ENCODE measurements at places on chromosomes 11 and 22.

DNA sequence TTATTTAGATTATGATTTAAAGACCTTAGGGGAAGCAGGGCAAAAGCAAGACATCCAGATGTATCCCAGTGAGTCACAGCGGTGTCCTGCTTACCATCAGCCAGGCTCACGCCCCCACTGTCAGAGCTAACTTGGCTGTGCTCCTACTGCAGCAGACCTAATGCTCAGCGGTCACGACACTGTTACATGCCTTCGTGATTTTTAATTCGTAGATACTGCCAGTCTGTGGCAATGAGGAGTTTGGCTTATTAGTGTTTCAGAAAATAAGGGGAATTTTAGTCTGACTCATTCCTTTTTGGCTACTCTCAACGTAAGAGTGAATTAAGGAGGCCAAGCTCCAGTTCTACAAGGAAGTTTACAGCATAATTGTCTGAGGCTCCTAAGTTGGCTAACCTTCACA, 22.7 kb downstream of the EFCAB6 start:
- DNase-seq: no peak

- no peak for DNase-seq
Measured at GRCh38 chr11:20617346-20618005, 18.1 kb downstream of the SLC6A5 start.

- DNase-seq: no peak
Measured at GRCh38 chr11:120929664-120930154, 94.2 kb upstream of the TBCEL start.

- DNase-seq: no peak
Measured at GRCh38 chr11:33309118-33309517, 51.9 kb downstream of the HIPK3 start.

DNA sequence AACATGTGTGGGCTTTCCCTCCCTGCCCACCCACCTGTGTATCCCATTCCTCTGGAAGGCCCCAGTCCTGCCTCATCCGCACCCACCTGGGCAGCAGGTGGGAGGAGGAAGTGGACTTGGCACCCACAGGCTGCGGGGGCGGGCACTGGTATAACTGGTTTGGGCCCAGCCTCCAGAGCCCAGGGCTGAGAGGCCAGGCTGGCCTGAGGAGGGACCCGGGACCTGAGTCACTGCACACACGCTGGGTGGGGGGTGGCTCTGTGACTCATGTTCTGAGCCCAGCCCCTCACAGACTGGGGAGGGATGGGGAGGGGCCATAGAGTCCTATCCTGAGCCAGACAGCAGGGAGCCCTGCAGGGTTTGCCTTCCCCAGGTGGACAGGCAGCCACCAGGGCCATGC, 16.7 kb downstream of the PHLDA2 start:
- DNase-seq: no peak

DNA sequence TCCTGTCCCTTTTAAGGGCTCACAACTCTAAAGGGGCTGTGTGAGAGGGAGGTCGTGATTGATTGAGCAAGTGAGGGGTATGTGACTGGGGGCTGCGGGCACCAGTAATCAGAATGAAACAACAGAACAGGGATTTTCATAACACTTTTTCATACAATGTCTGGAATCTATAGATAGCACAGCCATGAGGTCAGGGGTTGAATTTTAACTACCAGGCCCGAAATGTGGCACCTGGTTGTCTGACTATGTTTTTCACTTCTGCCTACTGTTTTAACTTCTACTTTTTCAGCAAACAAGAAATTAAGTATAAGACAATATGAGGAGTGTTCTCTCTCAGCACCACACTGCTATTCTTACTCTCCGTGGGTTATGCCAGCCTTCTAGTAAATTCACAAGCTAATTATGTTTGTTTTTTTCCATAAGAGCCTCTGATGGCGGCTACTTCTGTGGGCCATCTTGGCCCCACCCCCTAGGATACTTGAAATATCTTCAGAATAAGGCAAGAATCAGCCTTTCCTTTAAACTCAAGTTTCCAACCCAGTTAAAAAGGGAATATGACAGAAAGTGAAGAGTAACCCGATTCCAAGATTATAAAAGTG, 552.8 kb upstream of the CHORDC1 start:
- no peak for DNase-seq

- peak; percentile 95 for DNase-seq
Measured at GRCh38 chr11:65416341-65416824, 6.2 kb upstream of the NEAT1 start.

GRCh38 chr11:19660076-19660475, 52.6 kb upstream of the NAV2 start:
- DNase-seq: no peak

DNA sequence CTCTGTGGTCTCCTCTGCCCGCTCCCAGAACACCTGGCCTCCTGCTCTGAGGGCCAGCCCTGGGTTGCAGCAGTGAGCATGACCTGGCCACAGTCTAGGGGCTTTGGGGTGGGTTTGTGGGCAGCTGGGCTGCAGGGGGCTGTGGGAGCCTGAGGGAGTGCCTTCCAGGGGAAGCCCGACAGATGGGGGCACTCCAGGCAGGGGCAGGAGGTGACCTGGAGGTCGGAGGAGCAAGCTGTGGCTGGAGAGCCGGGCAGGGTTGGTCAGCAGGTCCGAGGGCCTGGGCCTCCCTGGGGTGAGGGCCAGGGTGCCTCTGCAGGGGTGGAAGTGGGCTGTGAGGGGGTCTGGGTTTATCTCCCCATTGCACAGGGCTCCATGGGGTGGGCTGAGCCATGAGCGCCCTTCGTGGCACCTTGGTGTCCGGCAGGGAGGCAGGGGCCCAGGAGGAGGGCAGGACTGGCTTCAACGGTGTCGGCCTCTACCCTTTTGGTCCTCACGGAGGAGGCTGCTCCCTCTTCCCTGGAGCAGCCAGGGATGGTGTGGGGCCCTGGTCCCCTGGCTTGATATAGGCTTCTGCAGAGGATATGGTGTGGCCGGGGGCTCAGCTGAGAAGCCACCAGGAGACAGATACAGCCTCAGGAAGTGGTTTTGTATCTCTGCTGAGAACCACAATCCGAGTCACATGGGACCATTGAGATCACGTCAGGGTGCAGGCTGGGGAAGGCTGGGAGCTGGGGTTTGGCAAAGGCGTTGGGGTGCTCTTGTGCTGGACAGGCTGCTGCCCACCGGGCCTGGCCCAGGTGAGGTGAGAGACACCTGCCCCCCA, 22.3 kb downstream of the KCNQ1 start:
- no peak for DNase-seq

GRCh38 chr22:19844377-19845053, 10.2 kb downstream of the GNB1L start:
- peak; percentile 59 for DNase-seq

DNA sequence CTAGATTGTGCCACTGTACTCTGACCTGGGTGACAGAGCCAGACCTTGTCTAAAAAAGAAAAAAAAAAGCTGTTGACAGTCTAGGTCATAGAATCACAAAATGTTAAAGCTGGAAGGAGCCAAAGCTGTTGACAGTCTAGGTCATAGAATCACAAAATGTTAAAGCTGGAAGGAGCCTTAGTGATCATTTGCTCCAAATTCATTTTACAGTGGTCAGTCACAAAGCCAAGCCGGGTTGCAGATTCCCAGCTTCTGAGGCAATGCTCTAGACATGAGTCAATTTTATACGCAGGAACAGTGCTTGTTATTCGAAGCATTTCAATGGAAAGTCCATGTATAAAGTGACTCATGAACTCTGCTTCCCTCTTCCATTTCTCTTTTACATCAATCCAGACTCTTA, 47.4 kb downstream of the SYT13 start:
- no peak for DNase-seq

DNA sequence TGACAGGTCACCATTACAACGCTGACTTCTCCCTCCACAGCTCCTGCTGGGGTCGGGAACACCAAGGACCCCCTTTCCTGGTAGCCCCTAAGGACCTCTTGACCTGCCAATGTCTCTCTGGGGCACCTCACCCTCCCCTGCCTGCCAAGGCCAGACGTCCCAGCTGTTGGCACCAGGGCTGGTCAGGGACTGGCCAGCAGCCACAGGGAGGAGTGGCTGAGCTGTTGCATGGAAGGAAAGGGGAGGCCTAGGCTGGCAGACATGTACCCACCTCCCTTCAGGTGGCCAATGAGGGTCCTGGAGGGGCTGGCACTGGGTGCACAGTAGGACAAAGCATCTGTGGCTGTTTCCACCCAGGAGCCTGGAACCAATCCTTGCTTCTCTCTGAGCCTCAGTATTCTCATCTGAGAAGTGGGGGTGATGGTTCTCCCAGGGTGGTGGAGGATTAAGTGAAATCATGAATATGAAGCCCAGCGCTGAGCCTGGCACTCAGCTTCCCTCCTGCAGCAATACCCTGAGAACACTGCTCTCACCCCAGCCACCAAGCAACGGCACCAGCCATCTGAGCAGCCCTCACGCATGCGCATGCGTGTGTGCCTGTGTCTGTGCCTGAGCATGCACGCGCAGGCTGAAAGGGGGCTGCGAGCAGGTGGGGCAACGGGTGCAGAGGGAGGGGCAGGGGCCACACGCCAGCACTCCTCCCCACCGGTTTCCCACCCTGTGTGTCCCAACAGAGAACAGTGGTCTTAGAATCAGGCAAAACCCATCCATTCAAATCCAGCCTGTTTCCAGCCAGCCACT, 5.9 kb downstream of the KCNJ4 start:
- no peak for DNase-seq

DNA sequence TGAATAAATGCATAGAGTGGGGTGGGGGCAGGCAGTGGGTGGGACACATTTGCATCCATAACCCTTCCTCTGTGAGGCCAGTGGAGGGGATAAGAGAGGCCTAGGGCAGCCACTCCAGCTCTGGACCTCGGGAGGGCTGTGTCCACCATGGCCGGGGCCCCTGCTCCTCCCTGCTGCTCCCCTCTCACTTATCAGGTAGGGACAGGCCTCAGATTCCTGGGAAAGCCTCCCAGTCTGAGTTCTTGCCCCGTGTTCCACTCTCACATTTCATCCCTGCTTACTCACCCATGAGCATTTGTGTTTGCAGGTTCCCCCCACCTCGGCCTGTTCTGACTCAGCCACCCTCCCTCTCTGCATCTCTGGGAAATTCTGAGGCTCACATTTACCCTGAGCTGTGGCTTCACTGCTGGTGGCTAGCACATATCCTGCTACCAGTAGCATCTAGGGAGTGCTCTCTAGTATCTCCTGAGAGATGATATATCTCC, 128.7 kb upstream of the TOP3B start:
- DNase-seq: no peak

DNA sequence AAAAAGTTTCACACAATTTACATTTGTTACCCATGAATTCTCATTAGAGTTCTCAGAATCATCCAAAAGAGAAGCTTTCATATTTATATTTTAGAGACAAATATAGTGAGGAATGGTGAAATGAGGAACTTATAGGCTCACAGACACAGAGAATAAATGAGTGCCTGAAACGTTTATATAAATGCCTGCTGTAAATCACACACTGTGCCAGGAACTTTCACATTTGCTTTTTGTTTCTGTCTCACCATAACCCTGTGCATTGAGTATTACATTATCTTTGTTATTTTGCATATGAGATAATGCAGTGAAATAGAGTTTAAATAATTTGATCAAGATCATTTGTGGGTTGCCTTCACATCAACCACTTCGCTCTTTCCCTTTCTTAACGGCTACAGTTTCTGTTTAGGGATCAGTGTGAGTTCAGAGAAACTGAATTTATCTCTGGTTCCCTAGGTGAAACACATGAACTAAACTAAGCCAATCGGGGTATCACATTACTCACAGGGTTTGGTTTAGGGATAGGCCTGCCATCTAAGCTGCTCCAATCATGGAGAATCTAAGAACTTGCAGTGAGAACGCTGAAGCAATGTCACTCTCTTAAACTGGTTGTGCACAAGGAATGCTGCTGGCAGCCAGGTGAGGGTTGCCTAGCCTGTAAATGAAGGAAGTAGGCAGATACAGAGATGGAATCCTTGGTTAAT, 1339.2 kb upstream of the TENM4 start:
- no peak for DNase-seq

DNA sequence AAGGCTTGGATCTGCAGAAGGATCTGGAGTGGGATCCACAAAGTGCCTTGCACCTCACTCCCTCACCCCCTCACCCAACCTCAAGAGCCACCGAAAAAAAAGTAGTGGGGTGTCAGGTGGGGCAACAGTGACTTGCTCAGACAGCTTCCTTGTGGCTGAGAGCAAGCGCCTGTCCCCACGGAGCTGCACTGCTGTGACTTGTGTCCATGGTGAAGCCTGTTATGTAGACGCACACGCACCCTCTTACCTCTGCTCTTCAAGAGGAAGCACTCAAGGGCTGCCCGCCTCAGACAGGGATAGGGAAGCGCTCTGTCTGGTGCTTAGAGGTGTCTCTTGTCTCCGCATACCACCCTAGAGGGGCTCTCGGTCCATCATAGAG, 1.2 kb downstream of the DRD2 start:
- DNase-seq: no peak

- DNase-seq: peak; percentile 29
Measured at GRCh38 chr22:37232140-37232998, 11.7 kb downstream of the RAC2 start.

- no peak for DNase-seq
Measured at GRCh38 chr22:48483764-48484528, 1343.7 kb downstream of the BRD1 start.

GRCh38 chr11:9681583-9682372, 17.9 kb downstream of the SWAP70 start:
- DNase-seq: no peak

- DNase-seq: no peak
Measured at GRCh38 chr11:119419834-119420492, 3.0 kb downstream of the THY1 start.

- DNase-seq: peak; percentile 30
Measured at GRCh38 chr11:1126491-1126926, 31.2 kb upstream of the MUC5AC start.

DNA sequence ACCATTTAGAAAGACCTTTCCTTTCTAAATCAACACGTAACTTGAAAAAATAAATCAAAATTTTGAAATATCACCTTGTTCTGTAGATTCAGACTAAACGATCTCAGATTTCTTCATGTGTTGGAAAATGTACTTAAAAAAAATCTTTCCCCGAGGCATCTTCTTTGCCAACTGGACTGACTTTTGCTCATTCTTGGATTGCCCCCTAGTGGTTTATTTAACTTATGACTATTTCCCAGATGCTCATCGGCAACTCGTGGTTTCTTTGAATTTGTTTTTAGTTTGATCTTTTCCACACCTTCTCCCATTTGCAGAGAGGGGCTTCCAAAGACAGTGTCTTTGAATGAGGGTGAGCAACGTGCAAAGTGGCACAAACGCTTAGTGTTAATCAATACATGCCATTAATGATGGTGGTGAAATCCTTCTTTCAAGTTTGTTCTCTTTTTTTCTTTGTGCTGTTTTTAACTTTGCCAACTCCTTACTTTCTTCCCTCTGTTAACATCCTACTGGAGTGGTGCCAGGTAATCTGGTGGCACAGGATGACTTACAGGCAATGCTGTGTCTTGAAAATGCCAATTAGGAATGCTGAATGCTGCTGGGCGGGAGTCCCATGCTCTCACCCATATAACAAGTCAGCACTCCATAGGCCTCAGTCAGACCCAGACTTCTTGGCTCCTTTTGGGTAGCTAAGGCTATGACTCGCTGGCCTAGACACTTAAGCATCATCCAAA, 18.3 kb downstream of the PRSS23 start:
- no peak for DNase-seq
